ENCODE measurements at places on chromosomes 2 and 18.

DNA sequence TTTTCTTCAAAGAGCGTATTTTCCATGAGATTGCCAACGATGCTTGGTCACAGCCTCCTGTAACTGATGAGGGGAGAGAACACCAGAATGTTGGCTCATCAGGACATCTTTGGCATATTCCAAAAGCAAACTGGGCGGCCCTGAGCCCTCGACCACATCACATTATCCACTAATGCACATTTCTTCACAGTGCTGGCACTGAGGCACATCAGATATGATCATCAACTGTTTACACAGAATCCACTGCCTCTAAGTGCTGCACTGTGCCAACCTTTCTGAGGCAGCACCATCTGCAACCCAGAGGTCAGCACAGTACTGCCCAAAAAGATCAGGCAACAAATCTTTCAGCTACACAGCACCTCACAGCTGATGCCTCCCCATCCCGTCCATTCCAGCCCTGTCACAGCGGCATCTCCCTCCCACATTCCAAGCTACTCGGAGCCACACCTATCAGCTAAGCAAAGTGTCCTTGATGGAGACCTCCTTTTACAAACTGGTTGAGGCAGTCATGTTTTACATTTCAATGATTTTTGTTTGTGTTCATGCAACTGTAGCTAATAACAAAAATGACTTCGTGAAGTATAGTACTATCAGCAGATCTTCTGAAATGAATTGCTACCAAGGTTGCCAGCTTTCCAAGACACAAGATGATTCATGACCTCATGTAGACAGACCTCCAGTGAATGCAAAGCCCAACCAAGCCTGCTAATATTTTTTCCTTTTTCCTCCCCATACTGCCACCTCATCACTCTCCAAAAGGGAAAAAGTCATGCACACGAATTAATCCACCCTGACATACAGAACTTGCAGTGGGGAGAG lies 32.3 kb downstream of the MYO5B start:
- no peak for DNase-seq

DNA sequence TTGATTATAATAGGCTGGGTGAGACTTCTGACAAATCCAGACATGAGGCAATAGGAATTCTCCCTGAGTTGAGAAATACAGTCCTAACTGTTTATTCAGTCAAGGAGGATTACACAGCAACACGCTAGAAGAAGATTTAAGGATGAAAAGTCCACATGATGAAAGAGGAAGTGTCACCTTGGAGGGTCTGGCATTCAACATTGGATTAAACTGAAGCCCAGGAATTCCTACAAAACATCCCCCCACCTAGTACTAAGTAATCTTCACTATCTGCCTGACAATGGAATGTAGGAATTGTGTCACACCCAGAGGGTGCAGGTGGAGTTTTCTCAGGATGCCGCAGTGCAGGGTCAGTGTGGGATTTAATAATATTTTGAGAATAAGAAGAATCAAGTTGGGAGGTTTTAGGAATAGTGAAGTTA lies 142.4 kb downstream of the SOCS6 start:
- no peak for DNase-seq

GRCh38 chr2:99338029-99338585 lies 918 bp downstream of the EIF5B start:
- DNase-seq = no peak

- no peak for DNase-seq
These were observed 36.6 kb downstream of the SCTR start for GRCh38 chr2:119487434-119488244.

DNA sequence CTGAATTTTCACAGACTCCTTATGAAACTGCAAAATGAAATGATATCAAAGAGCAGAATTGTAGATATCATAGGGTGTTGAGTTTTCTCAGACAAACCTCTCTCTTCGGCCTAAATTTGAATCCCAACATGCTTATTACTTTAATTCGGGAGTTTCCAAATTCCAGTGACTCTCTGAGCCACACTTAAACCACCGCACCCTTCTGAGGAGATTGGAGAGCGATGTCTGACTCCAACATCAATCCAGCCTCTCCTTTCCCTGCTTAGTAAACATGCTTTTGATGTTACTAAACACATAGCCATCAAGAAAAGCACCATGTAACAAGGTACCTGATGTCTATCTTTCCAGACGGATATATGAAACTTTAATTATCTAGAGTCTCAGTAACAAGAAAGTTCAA lies 103.1 kb upstream of the ARHGAP28 start:
- DNase-seq = no peak

DNA sequence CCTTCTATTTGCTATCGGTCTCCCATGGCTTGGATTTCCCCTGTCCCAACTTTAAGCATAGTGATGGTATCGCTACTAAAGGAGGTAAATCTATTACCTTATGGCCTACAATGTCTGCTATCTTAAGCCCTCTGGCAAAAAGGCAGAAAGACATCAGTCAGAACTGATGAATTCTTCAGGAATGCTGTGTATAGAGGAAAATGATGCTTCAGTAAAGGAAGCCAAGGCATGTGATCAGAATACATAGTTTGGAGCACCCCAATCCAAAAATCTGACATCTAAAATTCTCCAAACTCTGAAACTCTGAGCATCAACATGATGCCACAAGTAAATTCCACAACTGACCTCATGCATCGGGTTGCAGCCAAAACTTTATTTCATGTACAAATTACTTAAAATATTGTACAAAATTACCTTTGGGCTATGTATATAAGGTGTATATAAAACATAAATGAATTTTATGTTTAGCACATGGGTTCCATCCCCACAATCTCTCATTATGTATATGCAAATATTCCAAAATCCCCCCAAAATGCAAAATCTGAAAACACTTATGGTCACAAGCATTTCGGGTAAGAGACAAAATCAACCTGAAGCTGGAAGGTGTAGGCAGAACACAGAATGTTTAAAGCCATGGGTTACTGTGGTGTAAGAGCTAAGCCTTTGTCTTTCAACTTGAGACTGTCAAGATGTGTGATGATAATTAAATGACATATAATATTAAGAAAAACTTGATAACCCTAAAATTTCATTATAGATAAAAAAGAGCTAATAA lies 66.2 kb downstream of the CUL3 start:
- no peak for DNase-seq

DNA sequence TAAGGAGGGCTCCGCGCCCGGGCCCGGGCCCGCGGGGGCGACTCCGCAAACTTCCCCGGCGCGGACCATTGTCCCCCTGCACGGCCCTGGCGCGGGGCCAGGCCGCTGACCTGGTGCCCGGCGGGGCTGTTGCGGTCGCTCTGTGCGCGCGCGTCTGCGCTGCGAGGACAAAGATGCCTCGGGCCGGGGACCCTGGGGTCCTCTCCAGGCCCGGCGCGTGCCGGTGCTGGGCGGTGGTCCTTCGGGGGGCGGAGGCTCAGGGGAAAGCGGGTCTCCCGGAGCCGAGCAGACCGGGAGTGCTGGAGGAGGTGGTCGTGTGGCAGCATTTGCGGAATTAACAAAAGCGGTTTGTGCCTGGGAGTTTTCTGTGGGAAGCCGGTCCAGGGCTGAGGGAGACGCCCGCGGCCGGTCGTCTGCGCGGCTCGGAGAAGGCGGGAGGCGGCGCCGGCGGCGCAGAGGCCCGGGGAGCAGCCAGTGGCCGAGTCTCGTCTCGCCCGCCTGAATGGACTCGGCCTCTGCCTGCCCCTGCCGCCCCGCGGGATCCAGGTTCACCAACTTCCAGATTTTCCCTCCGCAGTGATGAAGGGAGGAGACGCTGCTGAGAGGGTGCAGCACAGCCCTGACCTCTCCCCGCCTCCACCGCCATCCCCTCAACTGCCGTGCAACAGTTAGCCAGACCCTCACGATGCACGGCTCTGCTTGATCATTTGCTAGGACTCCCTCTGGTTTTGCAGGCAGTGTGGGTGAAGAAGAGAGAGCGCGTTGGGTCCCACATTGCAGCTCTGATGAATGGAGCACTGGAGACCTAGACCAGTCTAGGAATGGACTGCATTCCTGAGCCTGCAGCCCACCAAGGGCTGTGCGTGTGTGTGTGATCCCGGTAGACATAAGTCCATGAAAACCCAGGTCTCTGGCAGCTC lies 705 bp downstream of the EFR3B start:
- peak; percentile 3 for DNase-seq

- no peak for DNase-seq
These were observed 127.6 kb upstream of the LYPD1 start for GRCh38 chr2:132797556-132797955.

GRCh38 chr2:33022989-33023727 lies 76.4 kb downstream of the LTBP1 start:
- DNase-seq = no peak

GRCh38 chr2:240149943-240150784 lies 9.7 kb upstream of the OTOS start:
- peak; percentile 36 for DNase-seq
